ENCODE measurements at places on chromosomes 16 and 17.

DNA sequence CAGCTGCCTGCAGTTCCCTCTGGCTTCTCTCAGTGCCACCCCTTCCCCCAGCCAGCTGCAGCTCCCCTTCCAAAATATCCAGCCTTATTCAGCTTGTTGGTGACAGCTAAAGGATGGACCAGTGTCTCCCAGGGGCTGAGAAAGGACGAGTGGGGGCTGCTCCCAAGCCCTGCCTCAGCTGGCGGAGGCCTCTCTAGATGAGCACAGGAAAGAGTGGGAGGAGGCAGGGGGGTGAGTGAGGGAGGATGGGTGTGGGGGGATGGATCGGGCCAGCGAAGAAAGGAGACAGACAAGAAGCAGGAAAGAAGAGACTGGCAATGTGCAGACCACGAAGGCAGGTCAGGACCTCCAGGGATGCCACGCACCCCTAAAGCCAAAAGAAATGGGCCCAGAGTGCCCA, 17.5 kb downstream of the PIPOX start:
- no peak for DNase-seq

GRCh38 chr16:57150682-57151330, 35.0 kb downstream of the PSME3IP1 start:
- DNase-seq: no peak

- no peak for DNase-seq
Measured at GRCh38 chr16:19356024-19356952, 61.4 kb upstream of the TMC5 start.

GRCh38 chr17:5973410-5973809, 96.8 kb upstream of the WSCD1 start:
- no peak for DNase-seq

GRCh38 chr16:71540-72401, 660 bp downstream of the RHBDF1 start:
- DNase-seq: no peak

- DNase-seq: no peak
Measured at GRCh38 chr17:81492202-81492601, 20.4 kb downstream of the ACTG1 start.

- no peak for DNase-seq
Measured at GRCh38 chr16:9518051-9518450, 426.6 kb downstream of the HAPSTR1 start.
